ENCODE measurements at places on chromosomes 11 and 22.

- no peak for DNase-seq
Observed at GRCh38 chr11:57407941-57408475, 17.6 kb upstream of the PRG2 start.

GRCh38 chr11:125257190-125257579 is 92.6 kb downstream of the PKNOX2 start:
- DNase-seq: no peak

GRCh38 chr11:103963648-103964047 is 72.8 kb upstream of the DDI1 start:
- no peak for DNase-seq

- DNase-seq: no peak
Observed at GRCh38 chr22:48581796-48582469, 1245.7 kb downstream of the BRD1 start.

DNA sequence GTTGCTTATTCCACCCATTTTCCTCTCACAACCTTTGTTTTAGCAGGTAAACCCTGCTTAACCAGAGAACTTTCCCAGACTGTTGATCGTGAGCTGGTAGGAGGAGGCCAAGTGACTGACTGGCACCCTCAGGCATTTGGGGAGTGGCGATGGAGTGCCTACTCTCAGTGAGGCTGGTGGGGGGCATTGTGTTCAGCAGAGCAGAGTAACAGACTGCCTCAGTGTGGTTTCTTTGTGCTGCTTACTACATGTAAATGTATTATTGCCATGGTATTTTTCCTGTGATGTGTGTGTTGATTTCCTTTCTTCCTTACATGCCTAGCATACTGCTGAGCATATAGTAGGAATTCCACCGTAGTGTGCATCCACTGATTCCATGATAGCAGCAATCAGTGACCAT is 2.6 kb downstream of the MARK2 start:
- no peak for DNase-seq

GRCh38 chr11:41947392-41947791 is 487.9 kb upstream of the LRRC4C start:
- no peak for DNase-seq

- no peak for DNase-seq
Observed at GRCh38 chr22:34278121-34278520, 357.8 kb upstream of the LARGE1 start.

DNA sequence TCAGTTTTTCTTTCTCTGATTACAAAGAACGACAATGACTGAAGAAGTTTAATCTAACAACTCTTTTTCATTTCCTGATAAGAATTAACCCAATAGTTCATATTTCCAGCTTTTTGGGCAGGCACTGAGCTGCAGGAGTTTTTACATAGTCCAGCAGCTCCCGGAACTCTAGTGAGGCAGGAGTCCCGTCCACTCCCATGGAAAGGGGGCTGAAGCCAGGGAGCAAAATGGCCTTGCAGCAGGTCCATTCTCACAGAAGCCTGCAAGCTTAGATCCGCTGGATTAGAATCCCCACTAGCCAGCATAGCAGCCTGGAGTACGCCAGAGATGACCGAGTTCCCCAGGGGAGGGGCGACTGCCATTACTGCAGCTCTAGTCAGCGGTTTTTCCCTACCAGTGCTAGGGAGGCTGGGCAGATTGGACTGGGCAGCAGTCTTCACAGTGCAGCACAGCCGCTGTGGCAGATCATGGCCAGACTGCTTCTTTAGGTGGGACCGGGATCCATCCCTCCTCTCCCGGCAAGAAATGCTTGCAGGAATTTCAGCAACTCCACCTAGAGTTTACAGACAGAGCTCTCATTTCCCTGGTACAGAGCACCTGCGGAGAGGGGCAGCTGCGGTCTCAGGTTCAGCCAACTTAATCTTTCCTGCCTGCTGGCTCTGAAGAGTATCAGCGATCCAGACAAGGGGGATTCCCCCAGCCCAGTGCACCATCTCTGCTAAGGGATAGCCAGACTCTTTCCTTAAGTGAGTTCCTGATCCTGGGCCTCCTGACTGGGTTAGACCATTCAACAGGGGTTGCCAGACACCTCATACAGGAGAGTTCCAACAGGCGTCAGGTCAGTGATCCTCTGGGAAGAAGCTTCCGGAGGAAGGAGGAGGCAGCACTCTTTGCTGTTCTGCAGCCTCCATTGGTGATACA is 742 bp upstream of the CASP4 start:
- no peak for DNase-seq

DNA sequence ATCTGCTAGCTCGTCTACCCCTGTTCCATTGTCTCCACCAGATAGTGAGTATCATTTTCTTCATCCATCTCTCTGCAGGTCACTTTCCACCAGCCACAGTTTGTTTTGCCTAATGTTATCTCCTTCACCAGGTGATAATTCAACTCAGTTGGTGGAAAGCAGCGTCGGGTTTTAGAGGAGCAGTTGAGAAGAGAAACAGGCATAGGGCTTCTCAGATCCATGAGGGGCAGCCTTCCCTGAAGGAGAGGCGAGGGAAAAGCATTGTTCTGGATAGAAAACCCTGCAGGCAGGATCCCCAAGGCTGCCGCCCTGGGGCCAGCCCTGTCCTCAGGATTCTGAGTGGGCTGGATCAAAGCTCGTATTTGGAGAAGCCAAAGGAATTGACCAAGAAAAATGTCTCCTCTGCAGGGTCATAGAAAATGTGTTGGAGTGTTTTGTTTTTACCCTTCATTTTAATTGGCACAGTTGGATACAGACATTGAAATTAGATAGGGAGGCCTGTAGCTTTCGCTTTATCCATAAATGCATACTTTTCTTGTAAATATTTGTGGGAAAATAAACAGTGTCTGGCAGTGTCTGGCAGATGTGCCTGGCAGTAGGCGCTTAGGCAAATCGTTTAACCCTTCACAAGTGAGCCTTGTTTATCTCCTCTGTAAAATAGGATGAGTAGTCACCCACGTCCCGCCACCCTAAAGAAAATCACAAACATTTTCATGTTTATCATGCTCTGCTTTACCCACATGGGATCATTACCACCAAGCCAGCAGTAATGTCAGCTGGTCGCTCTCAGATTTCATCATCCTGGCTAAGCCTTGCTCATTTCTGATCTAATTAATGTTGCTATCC is 73.4 kb upstream of the TTC12 start:
- no peak for DNase-seq

- no peak for DNase-seq
Observed at GRCh38 chr11:14506532-14506931, 6.9 kb upstream of the COPB1 start.

- DNase-seq: no peak
Observed at GRCh38 chr11:22203281-22203680, 10.4 kb downstream of the ANO5 start.

GRCh38 chr22:44916281-44917231 is 93.2 kb downstream of the PHF21B start:
- DNase-seq: no peak

GRCh38 chr11:37450613-37451012 is 852.6 kb upstream of the RAG2 start:
- DNase-seq: no peak

DNA sequence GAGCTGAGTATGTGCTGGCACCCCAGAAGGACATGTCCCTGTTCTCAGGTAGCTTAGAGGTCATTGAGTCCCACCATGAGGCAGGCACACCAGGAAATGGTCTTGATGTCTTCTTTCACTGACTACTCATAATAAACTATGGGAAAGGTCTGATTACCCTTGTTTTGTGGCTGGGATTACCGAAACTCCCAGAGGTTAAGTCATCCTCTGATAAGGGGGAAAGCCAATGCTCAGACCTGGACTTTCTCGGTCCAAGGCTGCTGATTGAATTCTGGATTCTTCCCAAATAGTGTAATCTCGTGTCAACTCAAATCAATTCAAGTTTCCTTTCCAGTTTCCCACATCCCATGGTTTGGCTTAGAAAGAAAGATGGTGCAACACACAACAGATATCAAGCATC is 3.7 kb upstream of the CD44 start:
- DNase-seq: no peak

DNA sequence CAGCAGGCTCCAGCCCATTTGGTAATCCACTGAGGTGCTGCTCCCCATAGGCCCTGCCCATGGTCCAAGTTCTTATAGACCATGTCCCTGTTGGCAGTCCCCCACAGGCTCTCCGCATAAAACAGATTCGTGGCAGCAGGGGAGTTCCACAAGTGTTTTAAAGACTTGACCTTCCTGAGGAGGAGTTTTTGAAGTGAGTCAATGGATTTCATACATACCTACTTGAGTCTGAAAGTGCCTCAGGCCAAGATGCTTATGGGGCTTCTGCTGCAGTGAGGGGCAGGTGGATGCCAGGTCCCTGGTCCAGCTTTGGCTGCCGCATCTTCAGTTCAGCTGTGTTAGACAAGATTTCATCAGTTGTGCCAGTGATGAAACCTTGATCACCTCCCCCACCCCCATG is 43.3 kb downstream of the CABIN1 start:
- no peak for DNase-seq

GRCh38 chr11:91664521-91664920 is 560.1 kb upstream of the FAT3 start:
- DNase-seq: no peak

GRCh38 chr11:114178656-114179055 is 117.5 kb upstream of the NNMT start:
- DNase-seq: no peak

DNA sequence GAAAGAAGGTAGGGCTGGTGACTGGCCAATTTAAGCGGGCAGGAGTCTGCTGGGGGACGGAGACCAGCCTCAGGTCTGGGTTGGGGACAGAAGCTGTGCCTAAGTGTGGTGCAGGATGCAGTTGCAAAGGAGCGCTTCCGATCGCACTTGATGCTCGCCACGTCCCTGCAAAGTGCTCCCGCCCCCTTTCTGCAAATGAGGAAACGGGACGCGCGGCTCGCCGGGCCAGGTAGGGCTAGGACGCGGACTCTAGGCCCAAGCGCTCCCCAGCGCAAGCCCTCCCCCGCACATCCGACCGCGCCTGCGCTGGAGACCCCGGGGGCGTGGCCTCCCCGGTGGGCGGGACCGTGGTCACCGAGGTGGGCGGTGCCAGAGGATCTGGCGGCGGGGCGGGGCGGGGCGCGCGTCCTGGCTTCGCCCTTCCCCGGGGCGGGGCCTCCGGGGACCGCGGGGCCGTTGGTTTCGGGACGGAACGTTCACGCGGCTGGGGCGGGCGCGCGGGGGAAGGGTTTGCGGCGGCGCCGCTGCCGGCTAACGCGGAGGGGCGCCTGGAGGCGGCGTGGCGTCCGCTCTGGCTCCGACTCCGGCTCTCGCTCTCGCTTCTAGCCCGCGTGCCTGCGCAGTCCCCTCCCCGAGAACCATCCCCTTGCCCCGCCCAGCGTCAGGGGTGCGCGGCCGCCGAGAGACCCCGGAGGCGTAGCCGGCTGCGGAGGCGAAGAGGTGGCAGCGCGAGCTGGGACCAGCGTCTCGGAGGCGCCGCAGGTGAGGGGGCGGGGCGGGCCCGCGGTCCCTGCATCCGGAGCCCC is at the start of gene FAM118A:
TSS of gene FAM118A (plus strand) at position 513 of the 806 bp plus-strand sequence. CDS start 12,446 bp downstream, outside the sequence.
- peak; percentile 99 for DNase-seq

DNA sequence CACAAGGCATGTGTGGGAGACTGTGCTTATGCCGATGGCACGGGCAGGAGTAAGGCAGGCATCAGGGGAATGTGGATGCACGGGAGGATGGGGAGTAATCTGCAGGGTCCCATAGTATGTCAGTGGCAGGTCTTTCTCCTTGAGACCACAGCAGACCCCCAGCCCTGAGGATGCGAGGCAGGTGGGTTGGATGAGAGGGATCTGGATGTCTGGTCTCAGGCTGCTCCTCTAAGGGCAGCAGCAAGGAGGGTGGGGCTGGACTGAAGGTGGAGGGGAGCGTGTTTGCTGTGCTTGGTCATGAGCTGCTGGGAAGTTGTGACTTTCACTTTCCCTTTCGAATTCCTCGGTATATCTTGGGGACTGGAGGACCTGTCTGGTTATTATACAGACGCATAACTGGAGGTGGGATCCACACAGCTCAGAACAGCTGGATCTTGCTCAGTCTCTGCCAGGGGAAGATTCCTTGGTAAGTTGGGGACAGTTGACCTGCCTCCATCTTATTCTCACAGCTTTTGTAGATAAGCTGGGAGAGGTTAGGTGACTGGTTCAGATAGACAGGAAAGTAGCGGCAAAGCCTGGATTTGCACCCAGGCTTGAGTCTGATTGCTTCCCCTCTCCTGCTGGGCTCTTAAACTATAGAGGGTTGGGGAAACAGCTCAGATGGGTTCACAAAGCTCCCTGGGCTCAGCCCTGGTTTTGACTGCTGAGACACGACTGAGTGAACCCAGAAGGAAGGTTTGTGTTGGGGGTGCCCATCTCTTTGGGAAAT is at the start of gene APOL1:
TSS of gene APOL1 (plus strand) at position 380 of the 769 bp plus-strand sequence. CDS start 1,823 bp downstream, outside the sequence.
- no peak for DNase-seq

DNA sequence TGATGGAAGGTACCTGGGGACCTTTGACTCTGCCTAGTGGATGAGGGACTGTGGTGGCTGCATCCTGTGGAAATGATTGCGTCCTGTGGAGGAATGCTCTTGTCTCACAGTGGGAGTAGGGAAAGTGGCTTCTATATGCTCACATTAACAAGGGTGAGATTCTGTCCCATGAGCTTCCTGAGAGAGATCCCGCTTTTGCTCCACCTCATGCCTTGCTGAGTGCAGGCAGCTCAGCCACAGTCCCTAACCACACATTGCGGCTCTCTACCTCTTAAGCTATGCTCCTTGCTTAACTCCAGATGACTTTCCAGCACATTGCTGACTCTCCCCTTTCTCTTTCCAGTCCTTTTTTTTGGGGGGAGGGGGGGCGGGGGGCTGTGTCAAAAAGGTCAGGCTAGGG is 45.0 kb downstream of the TEAD1 start:
- no peak for DNase-seq

GRCh38 chr11:117754030-117754429 is 43.0 kb downstream of the DSCAML1 start:
- no peak for DNase-seq

DNA sequence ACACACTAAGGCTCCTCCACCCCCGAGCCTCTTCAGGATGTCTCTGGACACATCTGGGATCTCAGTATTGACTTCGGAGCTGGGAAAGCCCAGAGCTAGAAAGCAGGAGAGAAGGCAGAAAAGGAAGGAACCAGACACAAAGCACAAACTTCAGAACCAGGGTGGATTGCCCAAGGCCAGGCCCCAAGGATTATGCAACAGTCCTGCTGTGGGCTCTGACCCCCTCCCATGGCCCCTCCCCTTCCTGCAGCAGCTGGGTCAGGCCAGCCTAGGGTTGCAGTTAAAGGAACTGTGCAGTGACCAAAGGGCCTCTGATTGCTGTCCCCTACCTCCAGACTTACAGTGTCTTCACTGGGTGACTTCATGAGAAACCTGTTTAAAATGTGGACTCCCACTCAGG is 5.3 kb downstream of the KCNE3 start:
- no peak for DNase-seq

DNA sequence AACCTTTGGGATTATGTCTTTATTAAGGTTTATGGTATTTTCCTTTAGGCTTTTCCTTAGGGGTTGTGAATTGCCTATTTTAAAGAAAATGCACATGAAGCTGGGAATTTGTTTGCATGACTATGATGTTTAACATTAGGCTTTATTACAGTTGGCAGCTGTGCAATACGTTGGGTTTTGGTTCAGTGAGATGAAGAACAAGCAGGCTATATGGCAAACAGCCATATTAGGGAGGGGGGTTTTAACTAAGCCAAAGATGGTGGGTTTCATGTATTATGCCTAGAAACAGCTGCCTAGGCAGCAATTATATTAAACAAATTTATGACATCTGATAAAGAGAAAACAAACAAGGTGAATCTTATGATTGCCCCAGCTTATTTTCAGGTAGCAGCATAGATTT is 880.8 kb downstream of the FAM181B start:
- no peak for DNase-seq

- no peak for DNase-seq
Observed at GRCh38 chr11:8109675-8110074, 28.7 kb downstream of the TUB start.

- no peak for DNase-seq
Observed at GRCh38 chr11:6332066-6332465, 11.8 kb upstream of the CAVIN3 start.

GRCh38 chr22:29060931-29061330 is 700 bp downstream of the C22orf31 start:
- no peak for DNase-seq

All from stimulated activated CD4-positive, alpha-beta T cell treated with anti-CD3 and anti-CD28 coated beads, Interleukin-15, amount 100 ng/mL, for 1 hour (primary cell).